ENCODE measurements at places on chromosomes 2 and 18.

- H3K4me3 ChIP-seq = no peak overlapping the region
- DNase-seq = no peak
- H3K4me1 ChIP-seq = no peaks in the 10 kb centered on the region
- H3K27me3 ChIP-seq = no peaks in the 10 kb centered on the region
- peaks cover 12% of the 10 kb centered on the region for H3K36me3 ChIP-seq
These were observed 126.1 kb downstream of the RTN4 start for GRCh38 chr2:54924121-54924520.

DNA sequence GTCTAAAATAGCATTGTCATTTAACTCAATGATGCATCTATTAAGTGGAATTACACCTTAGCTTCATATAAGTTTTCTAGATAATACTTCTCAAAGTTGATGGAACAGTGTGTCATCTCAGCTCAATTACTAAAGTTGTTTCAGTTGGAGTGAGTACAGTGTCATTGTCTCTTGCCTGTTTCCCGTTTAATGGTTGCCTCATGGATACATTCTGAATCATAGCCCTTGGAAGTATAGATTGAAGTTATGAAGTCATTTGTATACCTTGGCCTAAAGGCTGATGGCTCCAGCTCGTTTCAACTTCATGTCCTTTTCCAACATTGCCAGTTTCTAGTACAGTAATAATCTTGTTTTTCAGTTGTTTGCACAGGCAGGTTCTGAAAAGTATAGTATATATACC lies 130.5 kb upstream of the NOSTRIN start:
- no peak for DNase-seq
- no peaks in the 10 kb centered on the region for H3K36me3 ChIP-seq
- no peak overlapping the region for H3K4me3 ChIP-seq
- no peaks in the 10 kb centered on the region for H3K27me3 ChIP-seq

DNA sequence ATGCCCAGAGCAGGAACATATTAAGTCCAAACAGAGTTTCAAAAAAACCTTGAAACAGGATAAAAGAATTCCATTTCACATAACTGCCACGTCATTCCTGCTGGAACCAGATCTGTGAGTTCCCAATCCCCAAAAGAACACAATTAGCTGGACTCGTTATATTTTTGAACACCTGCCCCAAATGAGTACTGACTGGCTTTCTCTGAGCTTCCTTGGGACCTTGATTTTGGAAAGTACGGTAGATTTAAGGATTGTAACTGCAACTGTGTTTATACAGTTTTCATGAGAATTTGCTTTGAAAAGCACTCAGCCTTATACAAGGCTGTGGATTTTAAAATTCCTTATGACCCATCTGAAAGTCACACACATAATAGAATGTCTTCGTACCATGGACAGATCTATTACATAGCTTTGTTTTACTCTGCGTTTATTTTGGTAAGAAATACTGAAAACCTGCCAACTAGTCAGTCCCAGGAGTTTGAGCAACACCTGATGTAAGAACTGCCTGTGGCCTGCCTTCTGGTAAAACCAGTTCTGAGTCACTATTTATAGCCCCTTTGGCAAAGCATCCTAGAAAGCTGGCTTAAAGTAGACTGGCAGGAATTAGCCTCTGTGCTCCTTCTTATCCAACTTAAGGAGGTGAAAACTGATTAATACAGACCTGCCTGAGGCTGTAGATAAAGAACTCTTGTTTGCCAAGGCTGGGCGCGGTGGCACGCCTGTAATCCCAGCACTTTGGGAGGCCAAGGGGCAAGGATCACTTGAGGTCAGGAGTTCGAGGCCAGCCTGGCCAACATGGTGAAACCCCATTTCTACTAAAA lies 48.1 kb downstream of the MERTK start:
- H3K4me3 ChIP-seq = no peak overlapping the region
- peaks cover 7% of the 10 kb centered on the region for H3K36me3 ChIP-seq
- peaks cover 31% of the 10 kb centered on the region for H3K4me1 ChIP-seq
- H3K27ac ChIP-seq = no peak overlapping the region
- DNase-seq = no peak

- no peak overlapping the region for H3K4me3 ChIP-seq
- peak; percentile 7 for DNase-seq
- no peaks in the 10 kb centered on the region for H3K36me3 ChIP-seq
- H3K27ac ChIP-seq = no peak overlapping the region
- H3K4me1 ChIP-seq = no peaks in the 10 kb centered on the region
These were observed 21.8 kb upstream of the RPIA start for GRCh38 chr2:88669482-88670214.

GRCh38 chr2:117470311-117471095 lies 344.0 kb upstream of the DDX18 start:
- peaks cover 40% of the 10 kb centered on the region for H3K36me3 ChIP-seq
- H3K27ac ChIP-seq = no peak overlapping the region
- DNase-seq = peak; percentile 52
- no peak overlapping the region for H3K4me3 ChIP-seq
- H3K4me1 ChIP-seq = no peaks in the 10 kb centered on the region

DNA sequence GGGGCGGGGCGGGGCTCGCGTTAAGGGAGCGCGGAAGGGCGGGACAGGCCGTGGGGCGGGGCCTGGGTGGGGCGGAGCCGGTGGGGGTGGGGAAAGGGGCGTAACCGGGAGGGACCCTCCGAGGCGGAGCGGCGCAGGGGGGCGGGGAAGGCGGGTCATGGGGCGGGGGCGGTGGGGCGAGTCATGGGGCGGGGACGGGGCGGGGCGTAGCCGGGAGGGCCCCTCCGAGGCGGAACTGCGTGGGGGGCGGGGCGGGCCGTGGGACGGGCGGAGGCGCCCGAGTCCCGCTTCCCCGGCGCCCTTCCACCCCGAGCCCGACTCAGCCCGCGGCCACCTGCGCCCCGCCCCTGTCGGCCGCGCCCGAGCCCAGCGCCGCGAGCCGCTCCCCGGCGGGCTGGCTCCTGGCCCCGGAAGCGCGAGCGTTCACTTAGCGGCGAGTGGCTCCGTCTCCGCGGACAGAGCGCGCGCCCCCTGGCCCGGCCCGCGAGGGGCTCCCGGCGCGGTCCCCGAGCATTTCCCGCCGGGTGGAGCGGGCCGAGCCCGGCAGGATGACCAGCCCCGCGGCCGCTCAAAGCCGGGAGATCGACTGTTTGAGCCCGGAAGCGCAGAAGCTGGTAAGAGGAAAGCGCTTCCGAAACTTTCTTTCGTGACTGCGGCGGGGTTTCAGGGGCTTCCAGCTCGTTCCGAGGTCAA lies 64.7 kb downstream of the LRRFIP1 start:
- H3K27ac ChIP-seq = no peak overlapping the region
- peak overlapping the region; percentile 79 for H3K4me3 ChIP-seq
- peak; percentile 94 for DNase-seq
- H3K27me3 ChIP-seq = peaks cover 17% of the 10 kb centered on the region
- peaks cover 40% of the 10 kb centered on the region for H3K4me1 ChIP-seq
- no peaks in the 10 kb centered on the region for H3K36me3 ChIP-seq

DNA sequence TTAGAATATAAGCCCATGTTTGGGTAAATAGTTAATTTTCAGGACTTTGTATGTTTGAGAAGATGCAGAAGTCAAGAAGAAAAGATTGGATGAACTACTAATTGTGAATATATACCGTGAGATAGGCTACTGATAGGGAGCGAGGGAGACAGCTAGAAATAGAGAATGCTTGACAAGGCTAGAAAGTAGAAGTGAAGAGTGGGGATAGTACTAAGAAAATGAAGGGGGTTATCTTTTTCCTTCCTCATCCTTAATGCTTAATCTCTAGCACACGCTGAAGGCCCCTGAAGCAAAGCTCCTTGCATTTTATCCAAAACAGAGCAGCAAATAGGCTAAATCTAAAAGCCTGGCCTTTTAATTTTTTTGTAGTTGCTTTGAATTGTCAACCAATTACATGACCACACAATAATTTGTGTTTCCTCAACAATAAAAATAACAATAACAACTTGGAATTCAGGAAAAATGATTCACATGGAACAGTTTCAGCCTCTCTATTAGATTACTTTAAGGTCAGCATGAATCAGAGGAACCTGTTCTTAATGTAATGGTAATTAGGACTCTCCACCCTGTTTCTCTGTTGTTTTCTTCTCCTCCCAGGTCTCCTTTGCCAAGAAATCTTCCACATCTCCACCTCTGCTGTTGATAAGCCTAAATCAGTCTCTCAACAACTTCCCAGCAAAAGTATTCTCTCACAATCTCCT lies 1071.3 kb upstream of the ZEB2 start:
- H3K4me3 ChIP-seq = no peak overlapping the region
- no peak overlapping the region for H3K27ac ChIP-seq

Data from neural crest cell (in vitro differentiated cells).